ENCODE measurements at places on chromosomes 11 and 22.

DNA sequence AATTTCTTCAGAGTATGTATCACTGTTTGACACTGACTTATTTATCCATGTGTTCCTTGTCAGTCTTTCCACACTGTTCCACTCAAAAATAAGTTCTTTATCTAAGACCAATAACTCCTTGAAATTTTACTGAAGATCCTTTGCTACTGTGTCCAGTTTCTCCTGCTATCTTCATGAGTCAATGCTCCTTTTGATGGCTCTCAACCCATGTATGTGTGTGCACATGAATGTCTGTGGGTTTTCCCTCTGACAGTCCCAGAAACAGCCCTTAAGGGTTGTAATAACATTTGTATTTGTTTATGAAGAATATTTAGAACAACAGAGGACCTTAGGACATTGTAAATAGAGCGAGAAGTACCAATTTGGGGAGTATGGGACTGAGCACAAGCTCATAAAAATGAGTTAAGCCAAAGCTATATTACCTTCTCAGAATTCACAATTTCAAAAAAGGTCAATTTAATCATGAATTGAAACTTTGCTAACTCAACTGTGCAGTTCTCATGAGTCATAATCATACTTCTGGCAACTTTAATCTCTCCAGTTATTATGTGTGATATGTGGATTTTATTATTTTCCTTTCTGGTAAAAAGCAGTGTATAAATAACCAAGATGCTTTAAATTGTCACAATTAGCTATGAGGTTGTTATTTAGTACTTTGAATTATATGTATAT is 533.6 kb downstream of the CNTN5 start:
- no peak for DNase-seq

- DNase-seq, result no peak
Observed at GRCh38 chr11:5303626-5304025, 1.9 kb upstream of the OR51B4 start.

DNA sequence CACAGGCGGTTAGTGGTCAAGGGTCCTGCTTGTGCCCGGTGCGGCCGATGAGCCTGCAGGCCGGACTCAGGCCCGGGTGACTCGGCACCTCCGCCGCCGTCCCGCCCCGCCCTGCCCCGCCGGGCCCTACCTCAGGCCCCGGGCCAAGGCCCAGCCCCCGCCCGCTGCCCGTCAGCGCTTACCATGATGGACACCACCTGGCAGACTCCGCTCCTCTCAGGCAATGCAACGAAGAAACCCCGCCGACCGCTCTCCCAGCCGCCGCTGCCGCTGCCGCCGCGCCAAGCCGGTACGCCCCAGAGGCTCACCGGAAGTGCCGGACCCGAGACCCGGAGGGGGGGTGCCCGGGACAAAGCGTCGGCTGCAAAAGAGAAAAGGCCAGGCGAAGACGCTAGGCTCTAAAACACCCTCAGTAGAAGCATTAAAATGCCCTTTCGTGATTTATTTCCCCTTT is at the start of gene UFD1:
Gene UFD1 (minus strand): TSS at position 293 of the 454 bp plus-strand sequence. CDS start 108 bp downstream, at position 185.
- DNase-seq, result peak; percentile 90

DNA sequence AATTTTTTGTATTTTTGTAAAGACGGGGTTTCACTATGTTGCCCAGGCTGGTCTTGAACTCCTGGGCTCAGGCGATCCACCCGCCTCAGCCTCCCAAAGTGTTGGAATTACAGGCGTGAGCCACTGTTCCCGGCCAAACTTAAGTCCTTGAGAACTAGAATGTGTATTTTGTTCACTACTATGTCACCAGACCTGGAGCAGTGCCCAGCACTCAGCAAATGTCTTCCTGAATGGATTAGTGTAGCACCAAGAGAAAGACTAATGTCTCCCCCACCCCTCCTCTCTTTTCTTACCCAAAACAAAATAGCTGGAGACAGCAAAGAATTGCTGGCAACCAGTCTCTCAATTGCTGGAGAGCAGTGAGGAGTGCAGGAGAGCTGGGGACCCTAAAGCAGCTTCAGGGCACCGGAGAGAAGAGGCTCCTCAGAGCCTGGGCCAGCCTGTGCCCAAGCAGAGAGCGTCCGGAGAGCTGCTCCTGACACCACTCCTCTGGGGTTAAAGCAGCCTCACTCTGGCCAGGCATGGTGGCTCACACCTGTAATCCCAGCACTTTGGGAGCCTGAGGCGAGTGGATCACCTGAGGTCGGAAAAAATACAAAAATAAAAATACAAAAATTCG is 14.9 kb downstream of the SLC25A18 start:
- no peak for DNase-seq

DNA sequence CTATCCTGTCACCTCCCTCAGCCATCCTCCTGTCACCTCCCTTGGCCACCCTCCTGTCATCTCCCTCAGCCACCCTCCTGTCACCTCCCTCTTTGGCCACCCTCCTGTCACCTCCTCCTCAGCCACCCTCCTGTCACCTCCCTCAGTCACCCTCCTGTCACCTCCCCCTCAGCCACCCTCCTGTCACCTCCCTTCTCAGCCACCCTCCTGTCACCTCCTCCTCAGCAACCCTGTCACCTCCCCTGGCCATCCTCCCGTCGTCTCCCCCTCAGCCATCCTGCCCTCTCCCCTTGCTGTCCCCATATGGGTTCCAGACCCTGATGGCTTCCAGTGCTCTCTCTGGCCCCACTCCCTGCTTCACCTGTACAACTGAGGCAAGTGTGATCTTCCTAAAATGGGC is 61.8 kb downstream of the SCUBE1 start:
- DNase-seq, result no peak
